Activated gamma-delta T cell (primary cell): ENCODE measurements at places on chromosomes 5 and 9.

GRCh38 chr9:103902263-103902662, 191.8 kb upstream of the SMC2 start:
- no peak for DNase-seq

DNA sequence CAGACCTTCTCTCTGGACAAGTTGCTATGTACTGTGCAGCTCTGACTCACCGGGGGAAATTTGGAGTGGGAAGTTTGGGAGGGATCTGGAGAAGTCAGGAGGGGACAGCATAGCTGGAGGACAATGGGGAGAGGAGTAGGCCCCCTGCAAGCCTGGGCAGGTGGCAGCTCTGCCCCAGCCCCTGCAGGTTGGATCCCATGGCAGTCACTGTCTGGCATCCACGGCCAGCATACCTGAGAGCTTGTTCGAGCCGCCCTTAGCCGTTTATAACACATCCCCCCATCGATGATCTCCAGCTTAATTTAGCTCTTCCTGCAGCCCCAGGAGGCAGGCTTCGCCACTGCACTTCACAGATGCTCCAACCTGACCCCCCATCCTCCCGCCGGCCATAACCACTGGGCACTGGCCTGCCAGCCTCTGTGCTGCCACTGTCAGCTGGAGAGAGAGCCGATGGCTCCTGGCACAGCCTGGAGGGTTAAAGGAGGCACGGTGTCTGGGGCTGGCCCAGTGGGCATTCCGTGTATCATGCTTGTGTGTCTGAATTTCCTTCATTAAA, 57.7 kb upstream of the RNU6ATAC start:
- no peak for DNase-seq

- peak; percentile 33 for DNase-seq
Measured at GRCh38 chr9:133375116-133375723, 640 bp downstream of the SURF4 start.

- no peak for DNase-seq
Measured at GRCh38 chr5:93425096-93425495, 155.9 kb downstream of the NR2F1-AS1 start.

- DNase-seq: no peak
Measured at GRCh38 chr5:153358315-153358976, 132.0 kb upstream of the GRIA1 start.

GRCh38 chr5:96927008-96927407, 8.9 kb upstream of the LNPEP start:
- DNase-seq: no peak

DNA sequence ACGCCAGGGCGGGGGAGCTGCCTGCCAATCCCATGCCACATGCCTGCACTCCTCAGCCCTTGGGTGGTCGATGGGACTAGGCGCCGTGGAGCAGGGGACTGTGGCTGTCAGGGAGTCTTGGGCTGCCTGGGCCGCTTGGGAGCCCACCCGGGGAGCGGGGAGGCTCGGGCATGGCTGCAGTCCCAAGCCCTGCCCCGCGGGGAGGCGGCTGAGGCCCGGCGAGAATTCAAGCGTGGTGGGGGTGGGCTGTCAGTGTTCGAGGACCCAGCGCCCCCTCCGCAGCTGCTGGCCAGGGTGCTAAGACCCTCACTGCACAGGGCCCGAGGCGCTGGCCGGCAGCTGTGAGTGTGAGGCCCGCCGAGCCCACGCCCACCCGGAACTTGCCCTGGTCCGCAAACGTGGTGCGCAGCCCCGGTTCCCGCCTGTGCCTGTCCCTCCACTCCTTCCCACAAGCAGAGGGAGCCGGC, 83.2 kb upstream of the DMRTA1 start:
- DNase-seq: no peak

DNA sequence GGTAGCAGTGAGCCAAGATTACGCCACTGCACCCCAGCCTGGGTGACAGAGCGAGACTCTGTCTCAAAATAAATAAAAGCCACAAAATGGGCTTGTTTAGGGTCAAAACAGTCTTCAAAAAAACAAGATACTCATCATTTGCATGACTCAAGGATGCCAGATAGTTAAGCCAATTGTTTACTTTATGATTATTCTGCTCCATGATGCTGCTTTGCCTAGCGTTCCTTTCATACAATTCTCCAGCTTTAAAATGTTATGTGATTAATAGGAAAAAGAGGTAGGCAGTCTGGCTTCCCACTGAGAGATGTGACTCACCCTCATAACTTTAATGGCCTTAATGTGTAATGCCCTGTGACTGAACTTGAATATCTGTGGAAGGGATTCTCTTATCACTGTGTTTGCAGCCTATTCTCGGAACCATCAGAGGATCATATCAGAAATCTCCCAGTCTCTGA, 364.6 kb upstream of the TRPC7 start:
- no peak for DNase-seq

DNA sequence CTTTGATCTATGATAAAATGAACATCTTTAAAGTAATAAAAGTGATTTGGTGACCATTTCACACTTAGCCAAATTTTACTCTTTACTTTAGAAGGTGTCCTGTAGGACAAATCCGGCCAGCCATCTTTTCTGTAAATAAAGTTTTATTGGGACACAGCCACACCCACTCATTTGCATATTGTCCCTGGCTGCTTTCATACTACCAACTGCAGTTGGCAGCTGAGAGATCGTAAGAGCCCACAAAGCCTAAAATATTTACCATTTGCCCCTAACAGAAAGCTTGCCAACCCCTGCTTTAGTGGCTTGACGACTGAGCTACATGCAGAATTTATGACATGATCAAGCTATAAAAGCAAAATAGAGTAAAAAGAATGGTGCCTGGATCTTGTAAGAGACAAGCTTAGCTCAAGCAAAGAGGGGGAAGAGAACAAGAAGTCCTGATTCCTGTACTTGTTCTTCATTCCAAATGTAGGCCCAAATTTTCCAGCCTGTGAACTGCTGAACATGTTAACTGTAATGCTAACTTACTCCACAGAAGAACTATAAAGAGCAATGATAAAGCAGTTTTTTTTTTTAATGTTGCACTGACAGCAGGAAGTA, 7.4 kb upstream of the FBXO10 start:
- DNase-seq: no peak
